Mesothelial cell of epicardium (in vitro differentiated cells): ENCODE measurements at places on chromosomes 6 and 20. TPM values are rescaled to one million over a fixed set of nuclear protein-coding genes. Genes with fewer than 3 reads are reported as not detected.

GRCh38 chr6:125201961-125202729 lies 48.6 kb downstream of the TPD52L1 start:
- DNase-seq = peak; percentile 72

DNA sequence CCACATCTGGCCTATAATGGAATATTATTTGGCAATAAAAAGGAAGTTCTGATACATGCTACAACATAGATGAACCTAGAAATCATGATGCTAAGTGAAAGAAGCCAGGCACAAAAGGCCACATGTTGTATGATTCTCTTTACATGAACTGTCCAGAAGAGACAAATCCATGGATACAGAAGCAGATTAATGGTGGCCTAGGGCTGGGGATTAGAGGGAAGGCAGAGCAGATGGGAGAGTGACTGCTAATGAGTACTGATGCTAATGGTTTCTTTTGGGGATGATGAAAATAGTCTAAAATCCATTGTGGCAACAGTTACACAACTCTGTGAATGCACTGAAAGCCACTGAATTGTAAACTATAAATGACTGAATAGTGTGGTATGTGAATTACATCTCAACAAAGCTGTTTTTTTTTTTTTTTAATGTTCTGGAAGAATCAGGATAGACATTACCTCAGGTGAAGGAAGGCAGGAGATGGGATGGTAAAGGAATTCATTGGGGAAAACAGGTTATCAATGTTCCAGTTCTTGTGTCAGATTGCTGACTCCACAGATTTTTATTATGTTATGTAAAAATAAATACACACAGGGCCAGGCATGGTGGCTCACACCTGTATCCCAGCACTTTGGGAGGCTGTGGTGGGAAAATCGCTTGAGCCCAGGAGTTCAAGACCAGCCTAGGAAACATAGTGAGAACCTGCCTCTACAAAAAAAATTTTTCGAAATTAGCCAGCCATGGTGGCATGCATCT lies 8.9 kb upstream of the SOX12 start:
- DNase-seq = no peak

GRCh38 chr6:161918109-161918531 lies 644.3 kb upstream of the AGPAT4 start:
- no peak for DNase-seq

- DNase-seq = no peak
Measured at GRCh38 chr6:161130541-161130940, 139.0 kb downstream of the MAP3K4 start.

DNA sequence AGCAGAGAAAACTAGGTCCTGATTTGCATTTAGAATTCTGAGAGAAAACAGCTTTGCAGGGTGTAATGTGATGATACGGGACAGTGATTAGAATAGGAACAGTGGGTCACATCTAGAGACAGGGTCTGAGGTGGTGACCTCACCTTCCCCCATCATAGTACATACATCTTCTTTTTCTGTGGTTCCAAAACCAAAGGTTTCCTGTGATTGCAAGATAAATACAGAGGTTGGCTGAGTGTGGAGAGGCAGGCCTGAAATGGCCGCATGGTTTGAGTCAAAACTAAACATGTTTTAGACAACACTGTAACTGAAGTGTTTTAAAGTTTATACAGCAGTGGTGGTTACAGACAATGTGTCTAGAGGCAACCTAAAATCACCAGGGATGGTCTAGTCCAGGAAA lies 10.4 kb upstream of the NT5DC1 start:
- DNase-seq = no peak

DNA sequence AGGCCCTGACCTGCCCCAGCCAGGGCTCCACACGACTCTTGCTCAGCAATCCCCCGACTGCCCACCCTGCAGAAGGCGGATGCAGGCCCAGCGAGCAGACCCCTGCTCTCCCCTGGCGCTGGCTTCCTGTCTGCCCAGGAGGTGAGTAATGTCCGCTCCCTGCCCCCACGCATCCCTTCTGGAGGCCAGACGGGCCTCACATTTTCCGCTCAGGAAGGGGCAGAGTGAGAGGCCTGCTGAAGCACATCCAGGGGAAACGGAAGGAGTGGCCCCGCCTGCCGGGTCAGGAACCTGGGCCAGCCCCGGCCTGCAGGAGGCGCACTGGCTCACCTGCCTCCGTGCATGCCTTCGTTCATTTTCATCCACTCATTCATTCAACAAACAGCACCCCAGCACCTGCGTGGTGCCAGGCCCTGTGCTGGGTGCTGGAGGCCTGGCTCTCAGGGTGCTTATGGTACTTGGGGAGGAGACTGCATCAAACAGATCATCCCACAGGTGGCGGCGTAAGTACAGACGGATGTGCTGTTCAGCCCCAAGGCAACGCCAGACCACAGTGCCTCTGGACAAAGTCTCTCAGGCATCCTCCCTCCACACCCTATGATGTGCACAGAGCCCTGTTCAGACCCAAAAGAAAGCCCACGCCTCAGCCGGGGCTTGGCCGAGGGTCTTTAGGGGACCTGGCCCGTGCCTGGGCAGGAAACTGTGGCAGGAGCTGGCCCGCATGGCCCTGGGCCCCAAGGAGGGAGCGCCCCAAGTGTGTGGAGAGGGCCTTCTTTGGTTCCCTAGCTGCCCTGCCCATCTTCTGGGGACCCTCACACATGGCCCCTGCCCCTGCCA lies 112.1 kb downstream of the ASXL1 start:
- DNase-seq = peak; percentile 36

DNA sequence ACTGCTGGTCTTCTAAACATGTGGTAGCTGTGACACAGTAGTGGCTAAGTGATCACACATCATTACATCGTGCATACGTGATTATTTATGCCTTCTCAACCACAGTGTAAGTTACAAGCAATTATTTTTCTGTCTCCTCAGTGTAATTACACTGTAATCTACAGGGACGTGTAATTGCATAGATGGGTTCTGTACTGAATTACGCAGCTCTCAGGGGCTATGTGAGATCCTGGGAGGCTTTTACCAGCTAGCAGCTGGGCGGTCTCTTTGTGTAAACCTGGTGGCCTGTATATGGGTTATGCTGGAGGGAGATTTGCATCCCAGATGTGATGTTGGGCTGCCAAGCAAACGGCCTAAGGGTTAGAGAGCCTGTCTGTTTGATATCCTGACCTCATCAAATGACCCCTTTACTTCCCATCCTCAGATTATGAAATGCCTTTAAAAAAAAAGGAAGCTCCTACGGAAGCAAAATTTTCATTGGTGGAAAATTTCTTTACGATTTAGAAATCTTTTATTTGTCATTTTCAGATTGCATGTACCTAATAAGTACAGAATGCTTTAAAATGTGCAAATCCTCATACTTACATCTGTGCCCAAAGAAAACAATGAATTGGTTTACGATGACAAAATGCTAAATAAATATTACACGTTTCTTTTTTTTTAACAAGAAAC lies 402.8 kb upstream of the JAG1 start:
- DNase-seq = no peak

- DNase-seq = no peak
Measured at GRCh38 chr6:28580475-28580874, 54.8 kb downstream of the GPX5 start.

DNA sequence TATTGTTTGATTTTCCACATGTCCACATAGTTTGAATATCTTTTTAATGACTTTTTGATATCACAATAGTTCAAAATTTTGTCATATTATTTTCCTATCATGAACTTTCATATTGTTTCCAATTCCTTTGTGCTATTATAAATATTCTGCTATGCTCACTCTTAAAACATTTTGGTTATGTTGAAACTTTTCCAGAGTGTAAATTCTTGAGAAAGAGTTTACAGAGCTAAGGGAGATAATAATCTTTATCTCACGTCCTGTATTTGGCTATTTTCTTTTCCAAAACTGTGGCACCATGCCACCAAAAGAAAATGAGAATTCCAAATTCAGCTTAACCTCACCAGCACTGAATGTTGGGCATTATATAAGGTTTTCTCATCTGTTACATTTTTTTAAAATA lies 210.9 kb downstream of the TFAP2B start:
- DNase-seq = no peak

BPIFA1 gene
- not detected in 3 replicates for total RNA-seq

KHDC1 gene
- 9.5 to 10.2 TPM (median 10.2 TPM) in 3 replicates for total RNA-seq
